ENCODE measurements at places on chromosomes 6 and 20.

GRCh38 chr6:136539967-136540652 is 10.1 kb downstream of the MAP7 start:
- H3K27me3 ChIP-seq: no peaks in the 10 kb centered on the region
- peaks cover 4% of the 10 kb centered on the region for H3K4me1 ChIP-seq
- no peaks in the 10 kb centered on the region for H3K36me3 ChIP-seq
- H3K27ac ChIP-seq: no peak overlapping the region
- no peak overlapping the region for H3K4me3 ChIP-seq

GRCh38 chr6:105596284-105596755 is 193.4 kb upstream of the PREP start:
- no peaks in the 10 kb centered on the region for H3K27me3 ChIP-seq
- H3K27ac ChIP-seq: peak overlapping the region; percentile 74
- H3K36me3 ChIP-seq: no peaks in the 10 kb centered on the region
- no peaks in the 10 kb centered on the region for H3K4me1 ChIP-seq

DNA sequence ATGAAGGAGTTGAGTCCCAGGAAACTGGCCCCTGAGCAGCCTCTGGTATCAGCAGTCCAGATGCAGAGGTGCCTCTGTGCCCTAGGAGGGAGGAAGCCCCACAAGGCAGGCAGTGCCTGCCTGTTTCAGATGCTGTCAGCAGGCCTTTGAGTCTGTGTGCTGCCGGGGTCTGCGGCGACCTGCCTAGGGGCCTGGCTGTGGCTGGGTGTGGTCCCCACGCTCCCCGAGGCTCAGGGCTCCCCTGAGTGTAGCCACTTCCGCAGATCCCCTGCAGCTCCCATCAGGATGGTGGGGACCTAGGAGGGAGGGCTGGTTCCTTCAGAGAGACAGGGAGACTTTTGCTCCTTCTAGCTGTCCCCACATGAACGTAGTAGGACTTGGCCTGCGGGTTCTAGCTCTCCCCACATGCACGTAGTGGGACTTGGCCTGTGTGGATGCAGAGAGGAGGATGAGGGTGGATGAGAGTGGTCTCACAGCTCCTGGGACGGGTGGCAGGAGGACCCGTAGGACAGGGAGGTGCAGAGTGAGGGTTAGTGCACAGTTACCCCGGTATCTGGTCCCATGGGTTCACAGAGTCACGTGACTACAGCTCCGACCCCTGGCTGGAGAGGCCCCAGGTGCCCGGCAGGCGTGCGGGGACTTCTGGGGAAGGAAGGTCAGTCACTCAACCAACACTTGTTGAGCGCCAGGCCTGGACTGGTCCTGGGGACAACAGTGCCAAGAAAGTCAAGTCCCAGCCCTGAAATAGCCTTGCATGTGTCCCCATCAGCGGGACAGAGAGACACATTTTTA is 41.0 kb downstream of the CDH4 start:
- H3K27me3 ChIP-seq: no peaks in the 10 kb centered on the region
- no peak for DNase-seq
- no peaks in the 10 kb centered on the region for H3K4me1 ChIP-seq
- H3K27ac ChIP-seq: no peak overlapping the region

DNA sequence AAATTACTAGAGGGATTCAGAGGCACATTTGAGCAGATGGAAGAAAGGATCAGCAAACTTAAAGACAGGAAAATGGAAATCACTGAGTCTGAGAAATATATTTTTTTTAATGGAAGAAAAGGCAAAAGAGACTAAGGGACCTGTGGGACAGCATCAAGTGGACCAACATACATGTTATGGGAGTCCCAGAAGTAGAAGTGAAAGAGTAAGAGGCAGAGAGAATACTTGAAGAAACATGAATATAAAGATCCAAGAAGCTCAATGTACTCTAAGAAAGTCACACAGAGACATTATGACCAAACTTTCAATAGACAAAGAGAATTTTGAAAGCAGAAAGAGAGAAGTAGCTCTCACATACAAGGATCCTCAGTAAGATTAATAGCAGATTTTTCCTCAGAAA is 39.5 kb downstream of the SMOC2 start:
- H3K27me3 ChIP-seq: no peaks in the 10 kb centered on the region
- no peaks in the 10 kb centered on the region for H3K36me3 ChIP-seq
- DNase-seq: no peak
- H3K27ac ChIP-seq: no peak overlapping the region
- H3K4me3 ChIP-seq: no peak overlapping the region
- H3K4me1 ChIP-seq: no peaks in the 10 kb centered on the region

DNA sequence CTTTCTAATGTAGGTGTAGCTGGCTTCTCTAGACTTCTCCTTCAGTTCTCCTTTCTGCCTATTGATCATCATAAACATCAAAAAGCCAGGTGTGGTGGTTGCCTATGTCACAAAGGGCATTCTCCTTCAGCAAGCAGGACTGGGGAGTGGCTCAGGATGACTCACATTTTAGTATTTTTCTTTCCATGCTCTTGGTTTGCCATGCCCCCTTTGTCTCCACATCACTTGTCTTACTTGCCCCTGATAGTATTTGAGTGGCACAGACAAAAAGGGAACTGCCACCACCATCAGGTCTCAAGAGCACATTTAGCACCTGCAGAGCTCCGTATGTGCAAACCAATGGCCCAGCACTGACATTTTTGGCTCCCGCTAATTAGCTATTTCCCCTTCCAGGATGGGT is 698.8 kb downstream of the DHX35 start:
- no peak overlapping the region for H3K4me3 ChIP-seq
- no peaks in the 10 kb centered on the region for H3K4me1 ChIP-seq
- DNase-seq: no peak

GRCh38 chr6:168050225-168050880 is 28.7 kb downstream of the FRMD1 start:
- H3K4me3 ChIP-seq: no peak overlapping the region
- DNase-seq: no peak
- no peaks in the 10 kb centered on the region for H3K36me3 ChIP-seq
- H3K27me3 ChIP-seq: no peaks in the 10 kb centered on the region
- H3K4me1 ChIP-seq: no peaks in the 10 kb centered on the region

GRCh38 chr20:34654207-34654744 is 22.6 kb downstream of the PIGU start:
- no peak for DNase-seq
- no peaks in the 10 kb centered on the region for H3K27me3 ChIP-seq
- no peak overlapping the region for H3K27ac ChIP-seq
- H3K36me3 ChIP-seq: peaks cover 2% of the 10 kb centered on the region
- no peaks in the 10 kb centered on the region for H3K4me1 ChIP-seq

- peaks cover 52% of the 10 kb centered on the region for H3K36me3 ChIP-seq
- no peak overlapping the region for H3K4me3 ChIP-seq
- no peaks in the 10 kb centered on the region for H3K27me3 ChIP-seq
- H3K4me1 ChIP-seq: no peaks in the 10 kb centered on the region
- DNase-seq: no peak
Measured at GRCh38 chr6:42627674-42628073, 63.8 kb downstream of the UBR2 start.

GRCh38 chr6:105573556-105573955 is 170.7 kb upstream of the PREP start:
- H3K27ac ChIP-seq: no peak overlapping the region
- H3K4me1 ChIP-seq: no peaks in the 10 kb centered on the region
- H3K27me3 ChIP-seq: no peaks in the 10 kb centered on the region
- no peaks in the 10 kb centered on the region for H3K36me3 ChIP-seq
- no peak for DNase-seq
- H3K4me3 ChIP-seq: no peak overlapping the region

DNA sequence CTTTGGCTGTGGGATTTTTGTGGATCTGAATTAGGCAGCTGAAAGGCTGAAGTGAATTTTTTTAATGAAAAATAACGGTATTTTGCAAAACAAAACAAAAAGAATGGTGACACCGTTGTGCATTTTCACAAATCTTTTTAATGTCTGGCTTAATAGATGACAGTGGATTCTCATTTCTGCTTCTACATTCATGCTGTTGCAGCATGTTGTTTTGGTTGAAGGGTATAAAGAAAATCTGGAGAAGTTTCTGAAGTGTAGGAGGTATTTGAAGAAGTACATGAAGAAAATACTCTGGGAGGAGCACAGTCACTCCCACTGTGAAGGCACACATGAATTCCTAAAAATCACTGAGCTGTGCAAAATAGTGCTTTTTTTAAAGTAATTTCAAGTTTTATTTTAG is 3.1 kb upstream of the MAP3K5 start:
- peaks cover 6% of the 10 kb centered on the region for H3K4me1 ChIP-seq
- H3K27me3 ChIP-seq: no peaks in the 10 kb centered on the region
- H3K27ac ChIP-seq: no peak overlapping the region
- DNase-seq: no peak
- H3K4me3 ChIP-seq: no peak overlapping the region
- H3K36me3 ChIP-seq: no peaks in the 10 kb centered on the region

DNA sequence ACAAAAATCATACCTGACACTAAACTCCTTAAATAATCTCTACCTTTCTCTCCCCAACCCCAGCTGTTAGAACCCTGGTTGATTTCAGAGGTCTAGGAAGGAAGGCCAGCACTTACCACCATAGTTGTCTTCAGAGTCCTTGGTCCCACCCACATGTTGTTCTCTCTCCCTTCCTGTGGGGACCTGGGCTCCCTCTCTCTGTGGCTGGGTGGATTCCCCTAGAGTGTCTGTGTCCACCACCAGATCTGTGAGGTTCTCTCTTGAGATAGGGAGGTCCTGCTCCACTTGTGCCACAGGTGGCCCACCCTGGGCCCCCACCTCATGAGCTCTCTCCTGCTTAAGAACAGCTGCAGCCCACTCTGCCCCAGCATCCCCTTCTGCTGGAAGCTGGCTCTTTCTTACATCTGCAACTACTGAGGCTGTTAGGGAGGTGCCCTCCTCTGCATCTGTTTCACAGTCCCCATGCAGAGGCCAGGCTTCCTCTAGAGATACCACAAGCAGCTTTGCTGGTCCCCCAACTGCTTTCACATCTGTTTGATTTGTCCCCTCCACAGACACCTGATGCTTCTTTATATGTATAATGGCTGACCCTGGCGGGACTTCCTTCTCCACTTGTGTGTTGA is 5.2 kb downstream of the MDC1 start:
- H3K27me3 ChIP-seq: no peaks in the 10 kb centered on the region
- H3K36me3 ChIP-seq: peaks cover 37% of the 10 kb centered on the region
- H3K4me1 ChIP-seq: peaks cover 7% of the 10 kb centered on the region
- H3K27ac ChIP-seq: no peak overlapping the region
- DNase-seq: no peak

DNA sequence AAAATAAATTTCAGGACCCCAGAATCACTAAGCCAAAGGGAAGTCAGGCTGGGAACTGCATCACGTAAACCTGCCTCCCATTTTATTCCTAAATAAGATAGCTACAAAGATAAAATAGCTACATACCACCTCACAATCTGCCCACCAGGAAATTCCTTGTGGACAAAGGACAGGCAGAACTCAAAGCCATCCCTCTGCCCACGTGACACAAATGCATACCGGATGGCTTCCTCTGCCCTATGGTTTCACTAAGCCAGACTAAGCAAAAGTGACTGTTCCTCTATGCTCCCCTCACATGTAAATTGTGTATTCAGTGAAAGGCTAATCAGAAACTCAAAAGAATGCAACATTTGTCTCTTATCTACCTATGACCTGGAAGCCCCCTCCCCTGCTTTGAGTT is 15.0 kb downstream of the MBOAT1 start:
- DNase-seq: peak; percentile 27
- peak overlapping the region; percentile 44 for H3K27ac ChIP-seq
- H3K36me3 ChIP-seq: no peaks in the 10 kb centered on the region
- no peak overlapping the region for H3K4me3 ChIP-seq
- peaks cover 2% of the 10 kb centered on the region for H3K4me1 ChIP-seq

DNA sequence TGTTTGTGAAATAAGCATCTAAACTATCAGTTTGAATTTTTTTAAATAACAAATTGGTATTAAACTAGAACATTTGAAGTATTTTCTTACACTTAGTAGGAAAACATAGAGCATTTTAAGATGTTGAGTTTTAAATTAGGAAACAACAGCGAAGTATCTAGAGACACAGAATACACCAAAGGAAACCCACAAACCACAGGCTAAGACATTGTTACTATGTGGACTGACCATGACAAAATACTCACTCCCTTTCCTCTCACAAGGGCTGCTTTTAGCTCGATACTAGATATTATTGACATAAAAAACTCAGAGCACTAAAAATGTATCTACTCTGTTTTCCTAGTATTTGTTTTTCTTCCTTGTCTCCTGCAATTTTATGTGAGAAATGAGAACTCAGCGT is 266.0 kb upstream of the CITED2 start:
- no peak overlapping the region for H3K4me3 ChIP-seq
- no peak overlapping the region for H3K27ac ChIP-seq
- DNase-seq: no peak
- H3K27me3 ChIP-seq: no peaks in the 10 kb centered on the region

GRCh38 chr6:142925575-142926110 is 19.3 kb downstream of the HIVEP2 start:
- peaks cover 2% of the 10 kb centered on the region for H3K4me1 ChIP-seq
- DNase-seq: no peak

DNA sequence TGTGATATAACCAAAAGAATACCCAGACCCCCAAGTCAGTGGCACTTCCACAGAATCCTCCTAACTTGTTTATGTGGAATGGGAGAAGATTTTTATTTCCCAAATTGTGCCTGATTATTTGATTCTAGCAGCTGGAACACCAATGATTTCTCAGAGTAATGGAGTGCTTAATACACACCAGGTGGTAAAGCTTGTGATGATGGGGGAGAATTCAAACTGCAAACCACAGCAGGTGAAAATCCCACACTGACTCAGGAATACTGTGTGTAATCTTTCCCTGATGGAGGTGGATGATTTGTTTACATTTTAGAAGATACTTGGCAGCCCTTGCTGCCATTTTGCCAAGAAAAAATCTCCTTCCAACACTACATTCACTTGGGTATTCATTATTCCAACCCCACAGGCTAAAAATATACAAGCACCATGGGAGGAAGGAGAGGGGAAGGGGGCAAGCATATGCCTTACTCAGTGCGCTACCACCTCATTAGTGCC is 212.7 kb upstream of the PLN start:
- H3K27me3 ChIP-seq: no peaks in the 10 kb centered on the region
- H3K36me3 ChIP-seq: no peaks in the 10 kb centered on the region
- H3K4me3 ChIP-seq: no peak overlapping the region
- no peak for DNase-seq
- H3K4me1 ChIP-seq: no peaks in the 10 kb centered on the region

DNA sequence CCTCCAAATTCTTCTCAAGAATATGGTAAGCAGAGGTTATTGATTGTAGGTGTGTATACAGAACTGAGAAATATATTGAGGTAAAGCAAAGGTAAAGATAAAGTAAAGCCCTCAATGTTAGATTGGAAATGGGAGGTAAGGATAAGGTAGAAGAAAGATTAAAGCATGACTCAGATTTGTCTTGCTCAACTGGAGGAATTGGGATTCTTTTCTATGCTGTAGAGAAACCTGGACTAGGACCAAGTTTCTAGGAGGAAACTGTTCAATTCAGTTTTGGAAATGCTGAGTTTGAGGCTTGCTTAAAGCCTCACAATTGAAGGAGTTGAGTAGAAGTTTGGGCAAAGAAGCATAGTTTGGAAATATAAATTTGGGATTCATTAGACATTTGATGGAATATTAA is 634.0 kb upstream of the PTCHD4 start:
- H3K27me3 ChIP-seq: no peaks in the 10 kb centered on the region
- no peaks in the 10 kb centered on the region for H3K36me3 ChIP-seq
- no peaks in the 10 kb centered on the region for H3K4me1 ChIP-seq
- DNase-seq: no peak
- H3K27ac ChIP-seq: no peak overlapping the region

- peaks cover 18% of the 10 kb centered on the region for H3K36me3 ChIP-seq
- peak overlapping the region; percentile 11 for H3K27ac ChIP-seq
- H3K4me3 ChIP-seq: no peak overlapping the region
- peak; percentile 33 for DNase-seq
- H3K27me3 ChIP-seq: no peaks in the 10 kb centered on the region
Measured at GRCh38 chr20:9359561-9360308, 154.7 kb upstream of the LAMP5 start.

GRCh38 chr20:36493051-36493800 is 48.1 kb upstream of the MYL9 start:
- no peaks in the 10 kb centered on the region for H3K27me3 ChIP-seq
- DNase-seq: peak; percentile 54
- peaks cover 26% of the 10 kb centered on the region for H3K4me1 ChIP-seq

Data from SK-N-SH (cell line).